ENCODE measurements at places on chromosomes 3 and 15. TPM values are rescaled to one million over a fixed set of nuclear protein-coding genes. Genes with fewer than 3 reads are reported as not detected.
A peak's percentile ranks its signal among the peaks of the same experiment; 100 is the strongest.

Gene RBSN
- 20.7 TPM for total RNA-seq

Gene EAF2
- 7.6 TPM for total RNA-seq

Gene MED12L
- 22.3 TPM for total RNA-seq

DNA sequence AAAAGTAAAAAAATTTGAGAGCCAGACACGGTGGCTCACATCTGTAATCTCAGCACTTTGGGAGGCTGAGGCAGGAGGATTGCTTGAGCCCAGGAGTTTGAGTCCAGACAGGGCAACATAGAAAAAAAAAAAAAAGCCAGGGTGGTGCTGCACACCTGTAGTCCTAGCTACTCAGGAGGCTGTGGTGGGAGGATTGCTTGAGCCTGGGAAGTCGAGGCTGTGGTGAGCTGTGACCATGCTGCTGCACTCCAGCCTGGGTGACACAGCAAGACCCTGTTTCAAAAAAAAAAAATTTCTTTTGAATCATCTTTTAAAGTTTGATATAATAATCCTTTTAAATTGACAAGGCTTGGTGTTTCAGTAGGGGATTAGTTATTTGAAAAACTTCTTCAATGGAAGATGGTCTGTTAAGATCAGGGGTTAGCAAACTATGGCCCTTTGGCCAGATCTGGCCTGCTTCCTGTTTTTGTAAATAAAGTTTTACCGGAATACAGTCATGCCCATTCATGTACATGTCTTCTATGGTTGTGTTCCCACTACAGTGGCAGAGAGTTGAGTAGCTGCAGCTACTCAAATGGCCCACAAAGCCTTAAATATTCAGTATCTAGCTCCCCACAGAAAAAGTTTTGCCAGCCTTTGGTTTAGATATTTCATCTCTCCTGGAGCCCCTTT lies 28.9 kb downstream of the CDAN1 start:
- DNase-seq, result no peak

GRCh38 chr3:129576514-129577352 lies 29.7 kb downstream of the PLXND1 start:
- DNase-seq, result no peak

DNA sequence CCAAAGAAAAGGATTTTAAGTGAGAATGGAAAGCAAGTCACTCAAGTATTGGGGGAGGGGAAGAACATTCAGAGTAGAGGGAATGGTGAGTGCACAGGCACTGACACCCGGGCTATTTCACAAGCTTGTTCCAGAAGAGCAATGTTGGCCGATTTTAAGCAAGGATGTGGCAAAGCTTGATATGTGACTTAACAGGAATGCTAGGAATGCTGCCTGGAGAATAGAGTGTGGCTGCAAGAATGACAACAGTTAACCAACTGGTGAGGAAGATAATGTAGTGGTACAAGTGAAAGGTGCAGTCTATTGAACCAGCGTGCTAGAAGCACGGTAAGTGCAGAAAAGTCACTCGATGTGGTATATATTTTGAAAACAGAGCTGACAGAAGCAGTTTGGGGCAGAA lies 6.2 kb upstream of the CCDC80 start:
- no peak for DNase-seq

DNA sequence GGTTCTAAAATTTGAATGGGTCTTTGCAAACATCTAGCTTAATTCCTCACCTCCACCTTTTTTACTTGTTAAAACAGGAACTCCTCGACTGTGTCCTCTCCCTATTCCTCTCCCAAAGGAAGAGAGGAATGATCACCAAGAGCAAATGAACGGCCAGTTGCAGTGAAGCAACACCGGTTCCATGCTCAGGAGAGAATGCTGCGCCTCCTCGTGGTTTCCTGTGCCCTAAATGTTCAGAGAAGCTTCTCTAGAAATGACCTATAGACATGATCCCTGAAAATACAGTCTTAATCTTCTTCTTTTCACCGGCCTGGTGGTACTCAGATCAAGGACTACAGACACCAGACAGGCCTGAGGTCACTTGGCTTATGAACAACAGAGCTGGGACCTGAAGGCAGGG lies 65.1 kb upstream of the GUCA1C start:
- peak; percentile 17 for DNase-seq

- DNase-seq, result peak; percentile 36
These were observed 123.4 kb downstream of the ATP10A start for GRCh38 chr15:25739687-25740121.
